Activated CD4-positive, alpha-beta T cell treated with anti-CD3 and anti-CD28 coated beads, Interleukin-2, amount 10 ng/mL, durations not matched to agents 24 days and 14 days (primary cell): ENCODE measurements at places on chromosomes 2 and 18.
A peak's percentile ranks its signal among the peaks of the same experiment; 100 is the strongest.

- DNase-seq = no peak
- H3K4me3 ChIP-seq = no peak overlapping the region
- H3K36me3 ChIP-seq = no peaks in the 10 kb centered on the region
- no peak overlapping the region for H3K27ac ChIP-seq
- H3K27me3 ChIP-seq = no peaks in the 10 kb centered on the region
- H3K4me1 ChIP-seq = peaks cover 6% of the 10 kb centered on the region
Observed at GRCh38 chr2:45725731-45726130, 74.3 kb downstream of the PRKCE start.

- no peaks in the 10 kb centered on the region for H3K27me3 ChIP-seq
- DNase-seq = no peak
- no peak overlapping the region for H3K27ac ChIP-seq
- no peak overlapping the region for H3K4me3 ChIP-seq
- H3K4me1 ChIP-seq = no peaks in the 10 kb centered on the region
Observed at GRCh38 chr18:78497641-78498040, 482.0 kb upstream of the SALL3 start.

DNA sequence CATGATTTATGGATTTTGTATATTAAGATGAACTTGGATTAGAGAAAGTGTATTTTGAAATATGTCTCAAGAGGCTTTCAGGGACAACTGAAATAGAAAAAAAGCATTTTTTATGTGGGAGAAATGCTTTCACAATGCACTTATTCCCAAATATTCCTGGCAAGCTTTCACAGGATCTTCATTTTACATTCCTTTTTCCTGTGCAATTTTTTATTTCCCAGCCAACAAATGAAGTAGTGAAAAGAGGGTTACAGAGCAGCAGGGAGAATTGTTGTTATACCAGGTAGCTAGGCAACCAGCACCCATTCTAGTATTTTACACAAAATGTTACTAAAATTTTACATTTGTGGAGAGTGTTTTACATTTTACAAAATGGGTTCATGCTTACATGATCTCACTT lies 167.0 kb upstream of the RPRM start:
- no peaks in the 10 kb centered on the region for H3K27me3 ChIP-seq
- H3K27ac ChIP-seq = no peak overlapping the region

GRCh38 chr18:58828399-58829121 lies 36.1 kb upstream of the ZNF532 start:
- no peak for DNase-seq
- no peaks in the 10 kb centered on the region for H3K4me1 ChIP-seq
- no peak overlapping the region for H3K4me3 ChIP-seq
- no peak overlapping the region for H3K27ac ChIP-seq
- H3K27me3 ChIP-seq = peaks cover 22% of the 10 kb centered on the region

GRCh38 chr2:118168615-118169014 lies 80.3 kb downstream of the INSIG2 start:
- no peak overlapping the region for H3K27ac ChIP-seq
- no peaks in the 10 kb centered on the region for H3K36me3 ChIP-seq
- H3K4me1 ChIP-seq = no peaks in the 10 kb centered on the region
- peaks cover 2% of the 10 kb centered on the region for H3K27me3 ChIP-seq

DNA sequence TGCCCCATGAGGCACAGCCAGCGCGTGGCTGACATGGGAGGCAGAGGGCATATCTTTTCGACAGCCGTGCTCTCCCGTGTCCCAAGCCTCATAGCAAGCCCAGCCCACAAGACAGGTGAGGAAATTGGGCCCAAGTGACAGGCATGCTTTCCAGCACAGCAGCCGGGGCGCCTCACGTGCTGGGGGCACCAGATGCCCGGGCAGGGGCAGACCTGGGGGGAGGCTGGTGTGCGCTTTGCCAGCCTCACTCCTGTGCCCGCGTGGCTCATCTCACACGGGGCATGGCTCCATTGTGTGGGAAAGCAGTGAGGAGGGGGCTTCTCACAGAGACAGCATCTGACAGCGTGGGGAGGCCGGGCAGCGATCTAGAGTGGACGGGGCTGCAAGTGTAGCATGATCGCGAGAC lies 93.2 kb downstream of the USP40 start:
- no peak overlapping the region for H3K4me3 ChIP-seq
- no peaks in the 10 kb centered on the region for H3K27me3 ChIP-seq
- no peak overlapping the region for H3K27ac ChIP-seq
- peaks cover 13% of the 10 kb centered on the region for H3K36me3 ChIP-seq

- no peak overlapping the region for H3K27ac ChIP-seq
- peaks cover 6% of the 10 kb centered on the region for H3K27me3 ChIP-seq
Observed at GRCh38 chr2:45275806-45276205, 266.6 kb upstream of the SIX2 start.

DNA sequence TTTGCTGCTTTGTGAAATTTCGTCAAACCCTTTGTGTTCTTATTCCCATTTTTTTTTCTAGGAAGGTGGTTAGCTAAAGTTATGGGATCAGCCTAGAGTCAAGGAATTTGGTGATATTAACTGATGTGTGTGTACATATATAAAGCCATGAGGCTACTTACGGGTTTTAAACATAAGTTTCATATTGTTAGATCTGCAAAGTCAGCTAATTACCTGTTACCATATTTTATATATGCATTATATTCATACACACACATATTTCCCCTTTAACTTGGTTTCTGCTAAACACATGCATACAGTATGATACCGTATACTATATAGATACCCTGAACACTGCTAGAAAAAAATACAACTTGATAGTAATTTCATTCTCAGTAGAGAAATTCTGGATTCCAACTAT lies 241.0 kb downstream of the NYAP2 start:
- no peak overlapping the region for H3K4me3 ChIP-seq
- no peak overlapping the region for H3K27ac ChIP-seq
- H3K4me1 ChIP-seq = no peaks in the 10 kb centered on the region
- no peak for DNase-seq
- peaks cover 4% of the 10 kb centered on the region for H3K27me3 ChIP-seq

DNA sequence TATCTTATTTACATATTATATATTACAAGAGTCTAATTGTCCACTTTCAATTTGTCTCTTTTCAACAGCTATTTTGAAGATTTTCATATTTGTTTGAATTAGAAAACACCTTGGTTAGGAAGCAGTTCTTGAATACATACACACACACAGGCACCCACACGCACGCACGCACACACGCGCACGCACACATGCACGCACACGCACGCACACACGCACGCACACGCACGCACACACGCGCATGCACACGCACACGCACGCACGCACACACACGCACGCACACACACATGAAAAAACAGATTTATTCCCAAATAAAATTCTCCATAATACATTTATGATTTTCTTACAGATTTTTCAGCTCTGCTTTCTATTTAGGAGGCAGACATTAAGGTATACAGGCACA lies 220.7 kb downstream of the NYAP2 start:
- H3K36me3 ChIP-seq = no peaks in the 10 kb centered on the region
- no peaks in the 10 kb centered on the region for H3K4me1 ChIP-seq
- peaks cover 1% of the 10 kb centered on the region for H3K27me3 ChIP-seq
- H3K27ac ChIP-seq = no peak overlapping the region
- DNase-seq = no peak
- no peak overlapping the region for H3K4me3 ChIP-seq

DNA sequence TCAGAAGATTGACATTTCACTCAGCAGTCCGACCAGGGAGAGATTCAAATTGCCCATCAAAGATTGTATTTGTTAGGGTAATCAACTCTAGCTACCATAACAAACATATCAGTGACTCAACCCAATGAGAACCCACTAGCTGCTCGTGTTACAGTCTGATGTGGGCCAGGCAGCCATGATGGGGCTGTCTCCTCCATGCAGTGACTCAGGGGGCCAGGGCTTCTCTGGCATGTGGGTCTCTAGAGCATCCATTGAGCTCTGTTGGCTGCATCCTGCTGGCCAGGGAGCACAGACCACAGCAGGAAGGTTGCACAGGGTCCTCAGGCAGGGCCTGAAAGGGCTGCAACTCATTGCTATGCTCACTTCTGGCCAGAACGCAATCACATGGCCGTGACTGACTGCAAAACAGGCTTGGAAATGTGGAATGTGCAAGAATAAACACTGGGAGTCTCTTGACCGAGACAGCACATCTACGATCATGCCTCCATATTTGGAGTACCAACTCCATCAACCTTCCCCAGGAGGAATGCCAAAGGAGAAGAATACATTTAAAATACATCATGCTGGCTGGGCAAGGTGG lies 216.8 kb downstream of the EIPR1 start:
- H3K4me1 ChIP-seq = no peaks in the 10 kb centered on the region
- H3K4me3 ChIP-seq = no peak overlapping the region
- DNase-seq = no peak
- H3K36me3 ChIP-seq = peaks cover 26% of the 10 kb centered on the region
- no peaks in the 10 kb centered on the region for H3K27me3 ChIP-seq

DNA sequence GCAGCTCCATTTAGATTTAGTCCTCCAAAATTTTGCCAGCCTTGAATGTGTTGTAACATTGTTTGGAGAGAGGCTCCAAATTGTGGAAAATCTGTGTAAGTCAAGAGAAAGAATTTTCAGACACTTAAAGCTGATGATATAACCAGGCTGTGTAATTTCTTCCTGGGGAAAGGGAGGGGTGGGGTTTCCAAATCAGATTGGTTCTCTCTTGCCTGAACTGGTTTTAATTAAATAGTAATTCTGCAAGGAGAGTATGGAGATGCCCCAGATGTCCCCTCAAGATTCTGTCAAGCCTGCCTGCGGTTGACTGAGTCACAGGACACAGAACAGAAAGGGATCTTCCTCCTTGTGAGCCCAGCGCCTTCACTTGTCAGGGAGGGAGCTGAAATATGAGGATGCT lies 54.5 kb downstream of the C18orf63 start:
- DNase-seq = peak; percentile 49
- H3K4me3 ChIP-seq = no peak overlapping the region
- H3K27me3 ChIP-seq = peaks cover 25% of the 10 kb centered on the region
- no peaks in the 10 kb centered on the region for H3K36me3 ChIP-seq
- H3K4me1 ChIP-seq = peaks cover 29% of the 10 kb centered on the region

- no peak overlapping the region for H3K27ac ChIP-seq
- H3K4me3 ChIP-seq = no peak overlapping the region
- peaks cover 14% of the 10 kb centered on the region for H3K4me1 ChIP-seq
- H3K27me3 ChIP-seq = no peaks in the 10 kb centered on the region
- no peak for DNase-seq
Observed at GRCh38 chr18:79915161-79916127, 36.0 kb downstream of the SLC66A2 start.
